ENCODE measurements at places on chromosomes 7 and 10. TPM values are rescaled to one million over a fixed set of nuclear protein-coding genes. Genes with fewer than 3 reads are reported as not detected.

DNA sequence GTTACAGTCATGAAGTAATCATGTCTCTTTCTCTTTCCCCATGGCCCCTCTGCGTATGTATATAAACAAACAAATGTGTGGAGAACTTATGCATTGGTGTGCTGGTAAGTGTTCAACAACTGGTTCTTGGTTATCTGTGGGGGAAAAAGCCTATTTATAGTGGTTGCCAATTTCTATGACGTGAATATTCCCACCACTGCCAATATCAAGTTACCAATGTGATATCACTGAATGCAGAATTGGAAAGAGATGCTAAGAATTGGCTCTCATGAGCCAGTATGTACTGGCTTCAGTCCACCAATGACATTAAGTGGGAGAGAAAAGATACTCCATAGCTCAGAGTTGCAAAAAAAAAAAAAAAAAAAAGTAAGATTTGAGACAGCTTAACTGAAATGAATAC is 399.7 kb downstream of the REEP3 start:
- no peak for DNase-seq

- no peak for DNase-seq
These were observed 260.1 kb downstream of the WDR37 start for GRCh38 chr10:1316121-1316808.

- DNase-seq = no peak
These were observed 27.8 kb downstream of the CHST15 start for GRCh38 chr10:124065382-124066125.

DNA sequence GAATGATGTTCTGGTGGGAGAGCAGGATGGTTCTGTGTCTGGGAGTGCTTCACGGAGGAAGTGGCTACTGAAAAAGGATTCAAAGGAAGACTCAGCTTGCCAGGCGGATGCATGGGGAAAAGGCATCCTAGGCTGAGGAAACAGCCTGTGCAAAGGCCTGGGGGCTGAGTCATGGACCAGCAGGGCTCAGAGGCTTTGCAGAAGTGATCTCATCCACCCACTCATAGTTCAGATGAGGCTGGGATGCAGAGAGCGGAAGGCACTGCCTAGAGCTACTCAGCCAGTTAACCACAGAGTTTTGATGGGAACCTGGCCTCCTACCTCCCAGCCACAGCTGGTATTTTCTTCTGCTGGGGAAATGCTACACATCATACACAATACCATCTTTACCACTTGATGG is 15.8 kb upstream of the ADAMTS14 start:
- DNase-seq = no peak

GRCh38 chr10:96416643-96417042 is 57.8 kb upstream of the OPALIN start:
- no peak for DNase-seq

- no peak for DNase-seq
These were observed 179.8 kb upstream of the PDE1C start for GRCh38 chr7:32250003-32250402.

DNA sequence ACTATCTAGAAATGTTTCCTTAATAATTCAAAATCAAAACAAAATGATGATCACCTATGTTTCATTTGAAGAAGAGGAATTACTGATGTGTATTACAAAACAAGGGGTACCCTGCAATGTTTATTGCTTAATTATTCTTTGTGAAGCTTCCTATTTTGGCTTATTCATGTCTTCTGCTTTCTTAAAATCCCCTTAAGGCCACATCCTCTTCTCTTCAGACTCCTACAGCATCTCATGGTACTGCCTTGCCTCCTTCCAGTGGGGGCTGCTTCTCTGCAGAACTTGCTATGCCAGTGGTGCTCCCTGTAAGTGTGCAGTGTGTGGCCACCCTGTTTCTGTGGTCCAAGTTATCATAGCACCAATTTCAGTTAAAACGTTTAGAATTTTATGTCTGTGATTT is 35.0 kb downstream of the CCDC146 start:
- no peak for DNase-seq

- DNase-seq = no peak
These were observed 53.7 kb downstream of the ADCY1 start for GRCh38 chr7:45627691-45628456.

- DNase-seq = no peak
These were observed 152.9 kb downstream of the EBF3 start for GRCh38 chr10:129811208-129811607.

GRCh38 chr10:46536781-46537180 is 19.7 kb downstream of the GPRIN2 start:
- no peak for DNase-seq

- DNase-seq = no peak
These were observed 23.5 kb downstream of the HTR7 start for GRCh38 chr10:90834326-90834725.

DNA sequence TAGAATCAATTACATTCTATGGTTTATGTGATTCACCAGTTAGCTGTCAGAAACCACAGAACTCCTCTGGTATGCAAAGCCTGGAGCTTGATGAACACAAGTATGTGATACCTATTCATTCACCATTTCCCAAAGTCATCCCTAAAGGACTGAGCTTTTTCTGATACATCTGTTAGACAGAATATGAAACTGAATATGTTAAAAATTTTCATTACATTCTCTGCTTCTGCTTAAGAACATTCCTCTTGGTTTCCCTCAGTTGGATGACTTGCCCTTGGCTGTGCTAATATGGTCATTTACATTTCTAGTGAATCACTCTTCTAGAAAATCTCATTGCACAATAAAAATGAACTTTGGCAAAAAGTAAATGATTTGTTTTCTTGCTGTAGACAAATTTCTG is 10.8 kb upstream of the PON1 start:
- DNase-seq = no peak

- DNase-seq = no peak
These were observed 10.4 kb upstream of the GSAP start for GRCh38 chr7:77426521-77427051.

- DNase-seq = peak; percentile 31
These were observed 21.8 kb downstream of the ELFN1 start for GRCh38 chr7:1691601-1692514.

GRCh38 chr7:84236398-84236797 is 41.8 kb upstream of the SEMA3A start:
- DNase-seq = no peak

DNA sequence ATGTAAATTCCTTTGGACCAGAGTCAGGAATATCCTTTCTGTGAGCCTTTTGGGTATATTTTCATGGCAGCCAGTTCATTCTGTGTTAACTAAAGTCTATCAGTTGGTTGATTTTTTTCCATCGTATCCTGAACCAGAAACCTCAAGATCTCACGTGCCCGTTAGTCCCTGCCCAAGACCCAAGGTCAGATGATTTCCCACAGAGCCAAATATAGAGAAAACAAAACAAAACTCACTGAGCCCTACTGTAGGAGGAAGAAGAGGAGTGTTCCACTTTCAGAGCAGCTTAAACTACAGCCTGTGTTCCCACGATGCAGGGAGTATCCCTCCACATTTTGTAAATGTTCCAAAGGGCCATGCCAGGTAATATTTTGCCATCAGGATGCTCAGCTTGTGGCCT is 96.0 kb upstream of the ADO start:
- DNase-seq = no peak

DNA sequence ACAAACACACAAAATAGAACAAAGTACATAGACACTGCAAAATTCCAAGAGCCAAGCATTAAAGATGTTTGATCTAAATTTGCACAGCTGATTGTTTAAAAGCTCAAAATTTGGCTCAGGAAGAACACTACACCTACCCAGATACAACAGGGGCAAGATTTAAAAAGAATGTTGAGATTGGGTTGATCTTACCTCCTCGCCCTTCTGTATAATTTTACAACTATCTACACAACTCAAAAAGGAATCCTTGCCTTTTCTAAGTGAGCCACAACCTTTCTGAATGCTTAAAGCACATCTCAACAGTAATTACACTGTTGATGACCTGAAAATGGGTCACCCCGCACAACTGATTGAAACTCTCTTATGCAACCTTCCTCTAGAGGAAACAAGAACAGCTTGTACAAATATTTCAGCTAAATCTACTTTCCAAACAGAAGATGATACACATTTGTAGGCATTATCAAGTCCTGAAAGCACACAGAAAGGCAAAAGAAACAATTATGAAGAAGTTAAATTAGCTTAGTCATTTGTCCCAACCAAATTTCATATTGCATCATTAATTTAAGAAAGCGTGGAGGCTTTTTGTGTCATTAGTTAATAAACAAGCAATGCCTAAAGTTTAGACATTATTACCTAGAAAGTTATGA is 75.5 kb downstream of the UBE2H start:
- DNase-seq = no peak

GRCh38 chr7:25260862-25261494 is 32.7 kb upstream of the NPVF start:
- no peak for DNase-seq

GRCh38 chr10:23364378-23364777 is 19.8 kb upstream of the C10orf67 start:
- DNase-seq = no peak

GRCh38 chr10:104925232-104925851 is 284.3 kb downstream of the SORCS3 start:
- DNase-seq = peak; percentile 41

DNA sequence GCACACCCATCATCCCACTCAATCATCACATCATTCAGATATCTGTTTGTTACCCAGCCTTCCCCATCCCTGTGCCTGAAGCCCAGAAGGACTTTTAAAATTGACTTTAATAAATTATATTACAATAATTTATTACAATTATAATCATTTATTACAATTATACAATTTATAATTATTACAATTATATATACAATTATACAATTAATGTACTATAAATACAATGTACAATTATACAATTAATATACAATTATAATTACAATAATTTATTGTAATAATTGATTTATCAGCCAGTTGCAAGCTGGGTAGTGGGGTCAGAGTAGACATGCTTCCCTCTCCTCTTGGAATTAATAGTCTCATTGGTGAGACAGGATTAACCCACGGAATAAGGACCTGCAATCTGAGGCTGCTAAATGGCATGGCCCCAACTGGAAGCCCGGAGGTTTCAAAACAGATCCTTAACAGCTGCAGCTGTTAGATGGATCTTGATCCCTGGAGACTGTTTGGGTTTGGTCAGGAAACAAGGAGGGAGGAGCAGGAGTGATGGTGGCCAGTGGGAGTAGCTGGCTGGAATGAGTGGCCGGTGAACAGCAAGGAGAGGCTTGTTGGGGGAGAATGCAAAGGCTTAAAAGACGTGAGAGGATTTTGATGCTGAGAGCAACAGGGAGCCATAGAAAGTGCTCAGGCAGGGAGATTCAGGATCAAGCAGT is 402.8 kb upstream of the PODXL start:
- no peak for DNase-seq

DNA sequence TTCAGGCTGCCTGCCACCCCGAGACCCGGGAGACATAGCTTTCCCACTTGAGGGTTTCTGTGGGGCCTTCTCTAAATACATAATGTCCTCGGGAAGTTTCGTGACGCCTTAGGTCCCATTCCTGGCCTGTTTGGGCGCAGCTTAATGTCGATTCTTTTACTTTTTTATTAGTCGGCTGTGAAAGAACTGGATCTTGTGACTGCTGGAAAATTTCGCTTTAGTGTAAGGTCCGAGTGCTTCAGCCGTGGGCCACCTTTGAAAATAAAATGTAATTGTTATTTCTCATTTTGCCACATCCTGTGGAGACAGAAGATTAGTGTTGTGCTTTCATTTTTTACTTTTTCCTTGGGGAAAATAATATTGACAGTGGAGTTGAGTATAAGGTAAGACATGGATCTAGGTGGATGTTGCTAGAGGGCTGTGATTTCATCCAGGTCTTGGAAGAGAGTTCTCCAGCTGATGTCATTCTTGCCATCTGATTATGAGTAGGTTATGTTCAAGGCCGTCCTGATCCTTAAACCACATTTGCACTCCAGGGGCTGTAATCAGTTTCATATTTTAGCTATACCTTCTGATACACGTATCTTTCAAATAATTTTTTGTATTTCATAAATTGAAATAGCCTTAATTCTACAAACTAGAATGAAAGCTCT is 830 bp downstream of the RAB18 start:
- no peak for DNase-seq

DNA sequence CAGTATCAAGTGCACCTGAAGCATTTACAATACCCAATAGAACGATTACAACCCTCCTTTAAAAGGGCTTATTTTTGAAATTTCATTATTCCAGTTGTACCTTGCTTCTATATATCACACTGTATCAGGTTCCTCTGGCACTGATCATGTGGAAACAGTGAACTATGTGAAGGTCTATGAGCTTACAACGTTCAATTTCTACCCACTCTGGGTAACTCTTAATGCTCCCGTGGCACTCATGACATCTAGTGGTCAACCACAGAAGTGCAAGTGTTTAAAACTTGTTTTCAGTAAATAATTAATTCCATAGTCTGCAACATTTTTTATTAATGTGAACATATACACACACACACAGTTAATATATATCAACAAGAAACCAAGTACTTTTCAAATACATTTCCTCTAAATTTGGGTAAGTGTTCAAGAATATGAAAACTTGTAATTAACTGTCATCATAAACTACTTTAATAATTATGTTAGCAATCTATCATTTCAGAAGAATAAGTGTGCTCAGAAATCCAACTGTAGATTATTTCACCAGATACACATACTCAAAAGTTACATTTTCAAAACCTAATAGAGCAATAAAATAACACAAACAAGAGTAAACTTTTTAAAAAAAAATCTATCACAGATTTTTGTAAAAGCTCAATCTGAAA is 61.0 kb downstream of the MPP7 start:
- no peak for DNase-seq

GRCh38 chr7:117088623-117089194 is 135.4 kb downstream of the ST7 start:
- DNase-seq = no peak

DNA sequence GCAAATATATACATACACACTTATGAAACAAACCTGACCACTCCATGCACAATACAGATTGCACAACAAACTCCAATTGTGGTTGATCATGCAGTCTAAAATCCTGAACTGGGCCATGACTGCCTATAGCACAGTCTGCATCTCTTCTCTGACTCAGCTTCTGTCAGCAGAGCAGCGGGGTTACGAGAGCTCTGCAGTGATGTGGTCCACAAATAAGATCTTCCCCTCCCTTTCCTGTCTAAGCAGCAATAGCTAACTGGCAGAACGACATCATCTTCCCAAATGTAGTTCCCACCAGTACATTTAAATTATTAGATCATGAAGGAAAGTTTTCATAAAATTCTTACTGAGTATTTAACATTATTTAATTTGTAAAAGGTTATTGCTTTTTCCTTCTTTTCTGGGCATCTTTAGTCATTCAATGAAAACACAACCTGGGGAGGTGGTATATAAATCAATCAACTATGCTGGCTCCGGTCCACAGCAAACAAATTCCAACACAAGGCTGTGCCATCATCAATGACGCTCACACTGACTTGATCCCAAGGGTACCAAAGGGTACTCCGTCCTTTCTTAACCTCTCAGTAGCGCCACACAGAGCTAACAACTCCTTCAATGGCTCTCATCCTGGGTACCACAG is 17.1 kb downstream of the ARHGAP21 start:
- no peak for DNase-seq

PPP1R3C gene
- total RNA-seq = 9.9 TPM

AOC1 gene
- total RNA-seq = not detected

TRIM50 gene
- not detected for total RNA-seq

SEMA3A gene
- total RNA-seq = 44.4 TPM

VSTM2A gene
- total RNA-seq = not detected

GBX1 gene
- total RNA-seq = 0.20 TPM
